Ureter (tissue), 1 donor: ENCODE measurements at places on chromosomes 4 and X.
A peak's percentile ranks its signal among the peaks of the same experiment; 100 is the strongest.

- no peak for DNase-seq
Measured at GRCh38 chrX:15242899-15243555, 26.9 kb downstream of the ASB9 start.

DNA sequence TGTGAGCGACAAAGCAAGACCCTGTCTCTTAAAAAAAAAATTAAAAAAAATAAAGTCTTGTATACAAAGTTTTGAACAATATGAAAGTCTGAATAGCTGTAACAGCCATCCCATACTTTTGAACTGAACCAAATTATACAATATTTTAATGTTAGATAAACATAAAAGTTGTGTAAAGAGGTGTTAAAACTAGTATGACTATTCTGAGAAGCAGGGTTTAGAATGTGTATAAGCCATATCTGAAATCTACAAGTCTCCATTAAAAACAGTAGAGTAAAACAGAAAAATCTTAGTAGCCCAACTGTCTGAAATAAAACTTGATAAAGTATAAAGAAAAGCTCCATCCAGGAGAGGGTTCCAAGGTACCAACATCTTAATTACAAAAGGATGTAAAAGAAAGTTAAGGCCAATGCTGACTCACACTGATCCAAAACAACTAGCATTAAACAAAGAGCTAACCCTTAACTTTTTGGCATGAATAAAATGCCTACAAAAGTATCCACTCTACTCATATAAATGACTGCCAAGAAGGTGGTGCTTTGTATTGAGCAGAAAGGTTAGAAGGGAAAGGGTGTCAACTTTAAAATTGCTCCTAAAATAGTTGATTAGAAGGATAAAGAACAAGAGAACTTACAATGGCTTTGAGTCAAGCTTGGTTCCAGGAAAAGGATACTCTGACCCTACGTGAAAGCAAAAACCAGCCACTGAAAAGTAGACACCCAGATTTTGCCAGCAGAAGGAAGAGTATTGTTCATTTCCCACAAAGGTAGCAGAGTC is 18.5 kb downstream of the CNOT6L start:
- no peak for DNase-seq

DNA sequence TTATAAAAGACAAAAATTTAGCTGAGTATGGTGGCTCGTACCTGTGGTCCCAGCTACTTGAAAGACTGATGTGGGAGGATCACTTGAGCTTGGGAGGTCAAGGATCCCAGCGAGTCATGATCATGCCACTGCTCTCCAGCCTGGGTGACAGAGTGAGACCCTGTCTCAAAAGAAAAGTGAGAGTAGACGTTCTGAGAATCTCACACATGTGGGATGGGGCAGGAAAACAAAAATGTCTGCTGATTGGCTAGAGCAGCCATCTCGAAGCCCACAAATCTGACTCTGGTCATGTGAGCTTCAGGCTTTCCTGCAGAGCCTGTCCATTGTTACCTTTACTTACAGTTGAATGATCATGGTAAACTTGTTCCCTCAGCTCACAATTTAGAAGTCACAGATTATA is 23.1 kb upstream of the SLC9A7 start:
- DNase-seq: no peak

DNA sequence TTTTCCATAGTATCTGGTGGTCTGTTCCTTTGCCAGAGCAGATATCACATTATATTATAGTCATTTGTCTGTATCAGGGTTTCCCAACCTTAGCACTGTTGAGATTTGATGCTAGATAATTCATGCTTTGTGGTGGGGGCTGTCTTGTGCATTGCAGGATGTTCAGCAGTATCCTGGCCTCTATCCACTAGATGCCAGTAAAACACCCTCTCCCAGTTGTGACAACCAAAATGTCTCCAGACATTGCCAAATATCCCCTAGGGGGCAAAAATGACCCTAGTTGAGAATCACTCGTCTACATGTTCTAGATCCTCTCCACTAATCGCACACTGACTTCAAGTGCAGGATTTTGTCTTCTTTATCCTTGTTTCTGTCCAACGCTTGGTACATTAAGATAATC is 160.8 kb downstream of the FANCB start:
- DNase-seq: no peak

DNA sequence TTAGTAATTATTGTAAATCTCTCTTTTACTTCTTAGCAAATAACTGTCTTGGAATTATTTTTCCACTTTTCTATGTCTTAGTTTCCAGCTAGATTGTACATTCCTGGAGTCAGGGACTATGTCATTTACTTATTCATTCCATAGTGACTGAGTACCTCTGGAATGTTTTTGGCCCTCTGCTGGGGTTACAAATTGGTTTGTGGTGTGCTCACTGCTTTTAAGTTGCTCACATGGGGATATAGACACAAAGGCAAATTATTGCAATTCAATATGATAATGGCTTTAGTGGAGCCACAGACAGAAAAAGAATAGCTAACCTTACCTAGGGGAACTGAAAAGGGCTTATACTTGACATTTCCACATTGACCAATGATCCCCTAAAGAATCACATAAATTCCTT is 63.7 kb upstream of the PDGFRA start:
- DNase-seq: no peak

DNA sequence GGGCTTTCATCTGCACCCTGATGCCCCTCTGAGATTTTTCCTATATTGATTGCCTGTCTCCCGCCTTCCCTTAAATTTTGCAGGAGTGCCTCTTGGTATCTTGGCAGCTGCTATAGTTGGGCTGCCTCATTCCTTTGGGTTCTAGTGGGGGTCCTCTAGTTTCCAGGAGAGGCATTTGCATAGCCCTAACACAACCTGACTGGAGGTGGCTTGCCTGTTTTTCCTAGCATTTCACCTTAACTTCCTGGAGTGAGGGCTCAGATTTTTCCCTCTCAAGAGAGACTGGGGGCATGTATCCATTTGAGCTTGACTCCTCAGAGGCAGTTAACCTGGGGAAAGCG is 46.0 kb downstream of the UGT2A3 start:
- DNase-seq: no peak

DNA sequence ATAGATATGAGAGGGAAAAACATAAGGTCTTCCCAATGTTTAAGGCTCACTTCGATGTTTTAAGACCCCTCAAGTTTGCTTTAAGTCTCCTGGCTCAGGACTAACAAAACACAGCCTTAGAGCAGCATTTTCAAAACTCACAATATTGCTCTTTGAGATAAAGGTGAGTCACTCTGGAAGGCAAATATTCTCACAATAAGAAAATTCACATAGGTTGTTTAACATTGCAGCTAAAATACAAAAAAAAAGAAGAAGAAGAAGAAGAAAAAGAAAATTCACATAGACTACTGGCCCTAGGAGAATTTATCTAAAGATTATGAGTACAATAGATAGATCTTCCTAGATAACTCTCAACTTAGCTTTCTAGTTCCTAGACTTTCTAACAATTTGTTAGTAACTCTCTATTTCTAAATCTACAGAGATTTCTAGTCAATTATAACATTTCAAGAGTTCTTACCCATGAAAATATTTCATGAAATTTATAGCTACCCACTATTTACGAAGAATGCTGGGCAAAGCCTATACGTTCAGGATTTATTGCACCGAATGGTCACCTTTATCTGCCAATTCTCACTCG is 267.0 kb downstream of the CHIC1 start:
- no peak for DNase-seq

- DNase-seq: no peak
Measured at GRCh38 chr4:55369968-55370367, 23.9 kb downstream of the SRD5A3 start.

DNA sequence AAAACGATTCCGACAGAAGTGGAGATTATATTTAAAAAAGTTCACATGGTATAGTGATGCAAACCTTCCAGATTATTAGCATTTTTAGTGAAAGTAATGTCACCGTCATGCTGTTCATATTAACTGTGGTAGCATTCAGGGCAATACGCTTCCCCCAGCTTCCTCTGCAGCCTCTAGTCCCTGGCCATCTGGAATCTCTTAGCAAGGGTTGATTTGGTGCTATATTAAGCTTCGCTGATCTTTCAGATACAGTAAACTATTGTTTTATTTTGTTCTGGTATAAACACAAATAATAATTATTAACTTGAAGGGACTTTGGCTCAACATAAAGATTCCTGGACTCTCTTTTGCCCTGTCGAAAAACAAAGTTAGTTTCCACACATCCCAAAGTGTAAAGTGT is 1080.5 kb upstream of the TENM3 start:
- DNase-seq: no peak

GRCh38 chr4:172050911-172051310 is 237.7 kb downstream of the GALNTL6 start:
- no peak for DNase-seq

DNA sequence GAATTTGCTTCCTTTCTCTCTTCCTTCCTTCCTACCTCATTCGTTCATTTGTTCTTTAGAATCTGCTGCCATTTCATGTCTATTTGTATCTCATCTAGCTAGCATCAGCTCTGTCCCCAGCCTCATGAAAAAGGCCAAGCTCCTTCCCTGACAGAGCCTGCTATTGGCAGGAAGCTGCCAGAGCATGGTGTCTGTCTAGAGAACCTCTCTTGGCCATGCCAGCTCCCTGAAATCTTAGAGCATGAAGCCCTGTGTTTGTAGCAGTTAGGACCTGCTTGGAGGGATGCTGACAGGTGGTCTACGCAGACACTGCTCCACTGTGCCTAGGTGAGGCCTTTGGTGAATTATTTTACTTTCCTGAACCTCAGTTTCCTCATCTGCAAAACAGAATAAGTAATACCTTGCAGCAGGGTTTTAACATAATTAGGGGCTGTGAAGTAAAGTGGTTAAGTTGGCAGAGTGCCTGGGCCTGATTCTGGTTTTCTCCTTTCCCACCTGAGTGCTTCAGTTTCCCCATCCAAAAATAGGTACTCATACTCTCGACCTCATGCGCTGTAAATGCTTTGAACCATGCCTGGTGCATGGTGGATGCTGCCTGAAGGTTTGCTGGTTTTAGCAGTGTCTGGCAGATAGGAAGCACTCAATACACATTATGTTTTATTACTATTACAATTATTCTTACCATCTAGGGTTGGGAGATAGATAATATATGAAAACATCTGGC is 4.7 kb downstream of the PTTG2 start:
- DNase-seq: no peak

- no peak for DNase-seq
Measured at GRCh38 chr4:159014859-159015258, 88.0 kb upstream of the RAPGEF2 start.

DNA sequence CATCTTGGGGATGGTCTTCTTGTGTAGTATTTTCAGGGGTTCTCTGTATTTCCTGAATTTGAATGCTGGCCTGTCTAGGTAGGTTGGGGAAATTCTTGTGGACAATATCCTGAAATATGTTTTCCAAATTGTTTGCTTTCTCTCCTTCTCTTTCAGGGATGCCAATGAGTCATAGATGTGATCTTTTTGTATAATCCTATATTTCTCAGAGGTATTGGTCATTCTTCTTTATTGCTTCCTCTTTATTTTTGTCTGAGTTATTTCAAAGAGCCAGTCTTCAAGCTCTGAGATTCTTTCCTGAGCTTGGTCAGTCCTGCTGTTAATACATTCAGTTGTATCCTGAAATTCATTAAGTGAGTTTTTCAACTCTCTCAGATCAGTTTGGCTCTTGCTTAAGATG is 73.1 kb downstream of the MAMLD1 start:
- DNase-seq: no peak

- no peak for DNase-seq
Measured at GRCh38 chr4:37864786-37865185, 26.1 kb upstream of the TBC1D1 start.

- DNase-seq: no peak
Measured at GRCh38 chr4:113327494-113327893, 278.0 kb downstream of the ANK2 start.

- DNase-seq: peak; percentile 4
Measured at GRCh38 chr4:5370286-5370685, 319.0 kb downstream of the STK32B start.

DNA sequence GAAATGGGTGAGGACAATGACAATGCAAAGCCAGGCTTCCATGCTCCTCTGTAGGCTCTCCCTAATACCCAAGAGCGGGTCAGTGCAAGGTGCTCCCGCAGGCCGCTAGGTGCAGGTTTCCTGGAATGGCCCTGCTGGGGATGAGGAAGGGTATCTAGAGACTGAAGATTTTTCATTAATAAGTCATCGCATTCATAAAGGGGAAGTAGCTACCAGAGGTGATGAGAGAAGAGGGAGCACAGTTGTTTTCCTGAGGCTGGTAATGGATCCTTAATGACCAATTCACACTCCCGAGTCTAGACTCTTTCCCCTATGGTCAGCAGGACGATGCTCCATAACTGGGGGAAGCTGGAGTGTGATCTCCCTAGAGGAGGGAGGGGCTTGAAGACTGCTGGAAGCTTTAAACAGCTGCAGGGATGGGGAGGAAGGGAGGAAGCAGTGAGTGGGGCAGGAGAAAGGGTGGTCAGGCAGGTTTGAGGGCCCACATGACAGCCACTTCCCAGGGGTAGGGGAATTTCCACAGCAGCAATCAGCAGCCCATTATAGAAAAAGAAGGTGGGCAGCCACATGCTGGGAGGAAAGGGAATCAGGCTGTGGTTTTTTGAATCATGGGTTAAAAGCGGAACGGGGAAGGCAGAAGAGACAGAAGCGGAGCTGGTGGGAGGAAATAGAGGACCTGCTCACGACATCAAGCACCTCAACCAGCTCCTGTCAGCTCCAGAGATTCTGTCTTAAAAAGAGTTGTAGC is 10.2 kb upstream of the ATP6AP2 start:
- no peak for DNase-seq

DNA sequence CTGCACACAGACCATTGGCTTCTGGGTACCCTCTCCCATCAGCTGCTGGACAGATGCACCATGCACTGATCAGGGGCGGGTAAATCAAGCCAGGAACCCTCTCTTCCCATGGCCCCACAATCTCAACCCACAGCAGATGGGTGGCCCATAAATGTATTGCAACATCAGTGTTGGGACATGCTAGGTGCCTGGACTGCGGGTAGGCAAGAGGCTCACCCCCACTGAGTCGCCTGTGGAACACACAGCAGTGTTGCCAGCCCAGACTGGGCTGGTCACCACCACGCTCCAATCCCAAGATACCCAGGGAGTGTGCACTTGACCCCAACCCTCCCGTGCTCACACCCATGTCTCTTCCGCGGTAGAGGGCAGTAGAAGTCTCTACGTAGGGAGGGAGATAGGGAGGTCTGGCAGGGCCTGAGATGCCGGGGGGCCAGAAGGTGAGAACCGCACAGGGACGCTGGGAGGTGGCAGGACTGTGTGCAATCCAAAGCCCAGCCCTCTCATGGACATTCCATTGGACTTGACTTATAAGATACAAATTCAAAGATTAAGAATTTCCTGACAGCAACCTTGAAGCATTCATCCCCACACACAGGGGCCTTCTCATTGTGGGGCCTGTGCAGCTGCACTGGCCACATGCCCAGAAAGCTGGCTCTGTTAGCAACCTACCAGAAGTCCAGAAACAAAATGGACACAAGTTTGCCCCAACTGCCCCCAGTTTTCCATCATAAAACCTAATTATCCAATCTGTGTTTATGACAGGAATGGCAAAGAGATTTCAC is 183.7 kb downstream of the NSUN7 start:
- DNase-seq: no peak

DNA sequence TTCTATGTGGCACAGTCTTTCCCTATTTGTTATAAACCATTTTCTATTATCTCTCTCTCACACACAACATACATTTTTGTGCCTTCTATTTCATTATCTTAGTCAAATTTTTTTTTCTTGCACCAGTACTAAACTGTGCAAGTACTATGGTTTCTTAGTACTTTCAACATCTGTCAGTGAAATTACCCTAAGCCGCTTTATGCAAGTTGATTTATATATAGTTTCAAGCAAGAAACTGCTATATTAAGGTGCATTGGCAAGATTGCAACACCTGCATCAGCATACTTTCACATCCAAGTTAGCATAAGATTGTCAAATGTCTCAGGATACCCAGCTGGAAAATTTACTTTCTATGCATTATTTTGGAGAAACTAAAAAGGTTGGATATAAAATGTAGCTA is 180.2 kb upstream of the FSTL5 start:
- DNase-seq: no peak

GRCh38 chrX:63746278-63746677 is 38.7 kb downstream of the ARHGEF9 start:
- no peak for DNase-seq
